ENCODE measurements at places on chromosomes 3 and 15.

DNA sequence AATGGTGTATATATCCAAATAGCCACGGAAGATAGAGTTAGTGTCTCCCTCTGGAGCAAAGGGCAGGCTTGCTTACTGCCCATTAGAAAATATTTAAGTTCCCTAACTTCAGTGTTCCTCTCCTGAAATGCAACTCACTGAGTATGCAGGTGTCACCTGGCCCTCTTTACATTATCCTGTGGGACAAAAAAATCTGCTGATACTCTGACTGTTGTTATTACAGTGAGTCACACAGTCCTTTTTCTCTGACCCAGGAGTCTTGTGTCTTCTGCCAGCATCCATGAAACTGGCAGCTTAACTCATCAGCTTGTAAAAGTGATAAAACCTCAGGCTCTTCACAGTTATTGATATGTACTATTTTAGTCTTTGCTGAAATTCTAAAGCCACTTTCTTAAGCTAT lies 42.2 kb upstream of the RASGRF1 start:
- DNase-seq: no peak

DNA sequence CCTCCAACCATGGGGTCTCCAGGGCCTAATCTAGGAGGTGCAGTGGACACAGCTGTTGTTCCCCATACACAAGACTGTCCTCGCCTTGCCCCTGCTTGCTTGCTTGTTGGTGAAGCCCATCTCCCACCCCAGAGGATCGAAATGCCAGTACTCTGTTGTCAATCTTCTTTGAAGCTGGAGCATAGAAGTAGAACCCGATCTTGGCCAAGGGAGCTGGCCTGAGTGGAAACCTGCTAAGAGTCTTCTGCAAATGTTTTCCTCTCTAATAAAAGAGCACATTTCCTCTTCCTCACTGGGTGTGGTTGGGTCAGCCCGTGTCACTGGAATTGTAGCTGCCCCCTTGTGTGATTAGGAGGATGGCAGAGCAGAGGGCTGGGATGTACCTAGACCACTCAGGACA lies 85.4 kb downstream of the HES1 start:
- no peak for DNase-seq

DNA sequence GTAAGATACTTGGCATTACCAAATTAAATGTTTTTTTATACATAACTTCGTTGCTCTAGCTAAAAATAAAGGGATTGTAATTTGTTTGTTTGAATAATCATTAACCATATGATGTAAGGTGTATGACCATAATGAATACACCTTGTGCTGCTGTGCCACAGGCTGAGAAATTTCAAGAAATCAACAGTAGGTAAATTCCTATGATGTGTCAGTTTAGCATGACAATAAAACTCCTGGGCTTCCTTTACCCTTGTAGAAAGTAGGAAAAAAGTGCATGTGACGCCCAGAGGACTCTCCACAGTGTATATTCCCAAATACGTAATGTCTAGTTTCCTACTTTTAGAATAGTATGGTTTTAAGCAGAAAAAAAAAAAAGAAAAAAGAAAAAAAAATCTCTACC lies 208.1 kb downstream of the SATB1 start:
- DNase-seq: no peak

DNA sequence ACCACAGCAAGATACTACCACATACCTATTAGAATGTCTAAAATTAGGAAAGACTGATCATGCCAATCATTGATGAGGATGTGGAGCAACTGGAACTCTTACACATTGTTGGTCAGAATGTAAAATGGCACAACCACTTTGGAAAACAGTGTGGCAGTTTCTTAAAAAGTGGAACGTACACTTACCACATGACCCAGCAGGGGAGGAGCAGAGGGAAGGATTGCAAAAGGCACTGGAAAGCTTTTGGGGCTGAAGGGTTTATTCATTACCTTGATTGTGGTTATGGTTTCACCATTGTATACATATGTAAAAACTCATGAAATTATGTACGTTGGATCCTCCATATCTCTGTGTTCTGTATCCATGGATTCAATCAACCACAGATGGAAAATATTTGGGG lies 3.3 kb upstream of the EHD4 start:
- DNase-seq: no peak

DNA sequence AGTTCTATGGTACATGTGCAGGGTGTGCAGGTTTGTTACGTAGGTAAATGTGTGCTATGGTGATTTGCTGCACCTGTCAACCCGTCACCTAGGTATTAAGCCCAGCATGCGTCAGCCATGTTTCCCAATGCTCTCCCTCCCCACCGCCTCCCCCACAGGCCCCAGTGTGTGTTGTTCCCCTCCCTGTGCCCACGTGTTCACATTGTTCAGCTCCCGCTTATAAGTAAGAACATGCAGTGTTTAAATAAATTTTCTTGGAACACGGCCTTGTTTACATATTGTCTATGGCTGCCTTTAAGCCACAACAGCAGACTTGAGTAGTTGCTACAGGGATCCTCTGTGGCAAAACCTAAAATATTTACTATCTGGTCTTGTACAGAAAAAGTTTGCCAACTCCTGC lies 41.3 kb upstream of the CORO2B start:
- DNase-seq: no peak

DNA sequence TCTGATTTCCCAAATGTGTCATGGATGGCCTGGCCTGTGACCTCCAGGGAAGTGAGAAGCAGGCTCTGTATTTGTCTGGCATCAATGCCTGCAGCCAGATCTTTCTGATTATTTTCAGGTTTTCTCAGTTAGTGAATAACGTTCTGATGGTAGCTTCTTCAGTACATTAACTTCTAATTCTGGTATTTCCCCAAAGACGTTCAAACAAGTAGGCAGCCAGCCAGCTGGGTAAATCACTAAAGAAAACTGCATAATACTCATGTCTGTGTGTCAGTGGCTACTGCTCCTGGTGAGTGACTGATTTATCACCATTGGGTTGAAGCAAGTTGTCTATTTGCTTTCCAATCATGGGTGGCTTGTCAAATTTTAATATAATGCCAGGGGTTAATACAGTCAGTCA lies 162.6 kb upstream of the PFN2 start:
- no peak for DNase-seq

GRCh38 chr3:184773283-184774186 lies 38.4 kb upstream of the VPS8 start:
- no peak for DNase-seq

- no peak for DNase-seq
These were observed 334.9 kb downstream of the PTPRG start for GRCh38 chr3:61896251-61896650.

DNA sequence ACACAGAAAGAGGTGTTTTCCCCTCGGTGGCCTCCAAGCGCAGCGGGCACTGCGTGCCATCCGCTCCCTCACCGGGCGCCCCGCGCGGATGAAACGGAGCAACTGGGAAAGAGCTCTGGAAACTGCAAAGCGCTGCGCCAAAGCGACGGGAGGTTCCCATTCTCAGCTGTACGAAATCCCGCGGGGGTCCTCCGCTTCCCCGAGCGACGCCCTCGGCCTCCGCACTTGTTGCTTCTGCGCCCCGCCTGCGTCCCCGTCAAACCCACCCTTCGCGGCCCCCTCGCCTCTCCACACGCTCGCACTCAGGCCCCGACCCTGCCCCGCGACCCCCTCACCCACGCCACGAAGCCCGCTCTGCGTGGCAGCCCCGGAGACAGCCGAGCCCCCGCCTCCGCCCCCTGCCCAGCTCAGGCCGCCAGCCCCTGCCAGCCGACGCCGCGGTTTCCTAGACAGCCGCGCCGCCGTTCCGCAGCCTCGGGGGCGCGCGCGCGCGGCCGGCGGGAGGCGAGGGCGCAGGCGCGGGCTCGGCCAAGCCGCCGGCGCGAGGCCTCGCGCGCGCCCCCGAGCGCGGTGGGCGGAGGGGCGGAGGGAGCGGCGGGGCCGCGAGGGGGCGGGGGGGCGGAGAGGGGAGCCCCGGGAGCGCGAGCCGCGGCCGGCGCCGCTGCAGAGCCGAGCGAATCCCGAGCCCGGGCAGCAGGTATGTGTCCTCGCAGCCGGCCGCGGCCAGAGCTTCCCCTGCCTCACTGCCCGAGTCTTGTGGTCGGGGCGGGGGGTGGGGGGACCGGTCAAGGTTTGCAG lies at the start of gene TMEM266:
TMEM266 (plus strand) TSS at position 666 of the 798 bp plus-strand sequence. CDS start 74,279 bp downstream, outside the sequence.
- DNase-seq: no peak

DNA sequence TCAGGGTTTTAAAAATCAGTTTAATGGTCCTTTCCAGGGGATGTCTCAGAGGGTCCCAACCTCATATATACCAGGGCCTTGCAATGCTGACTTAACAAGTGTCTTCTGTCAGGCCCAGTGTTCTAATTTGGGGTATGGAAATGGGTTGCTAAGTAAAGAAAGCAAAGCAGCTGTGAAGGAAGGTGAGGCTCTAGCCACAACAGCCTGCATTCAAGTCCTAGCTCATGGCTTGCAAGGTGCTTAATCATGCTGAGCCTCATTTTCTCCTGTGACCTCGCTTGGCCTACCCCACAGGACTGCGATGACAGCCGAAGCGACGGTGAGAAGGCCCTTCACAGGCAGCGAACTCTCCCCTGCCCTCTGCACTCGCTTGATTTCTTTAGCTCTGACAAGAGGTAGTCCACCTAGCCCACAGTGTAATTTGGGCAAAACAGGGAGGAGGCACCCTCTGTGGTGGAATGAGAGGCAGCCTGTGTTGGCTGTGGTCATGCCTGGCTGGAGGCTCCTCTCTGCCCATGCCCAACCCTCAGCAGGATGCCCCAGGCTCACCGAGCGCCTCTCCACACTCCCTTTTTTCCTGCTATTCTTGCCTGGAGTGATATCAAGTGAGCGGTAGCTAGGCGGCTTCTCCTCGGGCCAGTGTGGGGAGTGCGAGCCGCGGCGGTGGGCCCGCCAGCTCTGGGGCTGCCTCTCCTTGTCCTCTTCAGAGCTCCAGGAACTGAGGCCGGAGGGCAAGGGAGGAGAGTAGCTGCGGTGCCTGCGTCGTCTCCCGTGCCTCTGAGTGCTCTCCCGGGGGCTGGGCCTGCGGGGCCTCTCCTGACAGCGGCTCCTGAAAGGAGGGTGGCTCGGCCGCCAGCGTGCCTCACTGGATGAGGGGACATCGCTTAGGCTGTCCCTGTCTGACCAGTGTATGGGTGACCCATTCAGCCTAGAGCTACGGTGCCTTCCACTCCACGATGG lies 29.2 kb downstream of the ILDR1 start:
- no peak for DNase-seq

DNA sequence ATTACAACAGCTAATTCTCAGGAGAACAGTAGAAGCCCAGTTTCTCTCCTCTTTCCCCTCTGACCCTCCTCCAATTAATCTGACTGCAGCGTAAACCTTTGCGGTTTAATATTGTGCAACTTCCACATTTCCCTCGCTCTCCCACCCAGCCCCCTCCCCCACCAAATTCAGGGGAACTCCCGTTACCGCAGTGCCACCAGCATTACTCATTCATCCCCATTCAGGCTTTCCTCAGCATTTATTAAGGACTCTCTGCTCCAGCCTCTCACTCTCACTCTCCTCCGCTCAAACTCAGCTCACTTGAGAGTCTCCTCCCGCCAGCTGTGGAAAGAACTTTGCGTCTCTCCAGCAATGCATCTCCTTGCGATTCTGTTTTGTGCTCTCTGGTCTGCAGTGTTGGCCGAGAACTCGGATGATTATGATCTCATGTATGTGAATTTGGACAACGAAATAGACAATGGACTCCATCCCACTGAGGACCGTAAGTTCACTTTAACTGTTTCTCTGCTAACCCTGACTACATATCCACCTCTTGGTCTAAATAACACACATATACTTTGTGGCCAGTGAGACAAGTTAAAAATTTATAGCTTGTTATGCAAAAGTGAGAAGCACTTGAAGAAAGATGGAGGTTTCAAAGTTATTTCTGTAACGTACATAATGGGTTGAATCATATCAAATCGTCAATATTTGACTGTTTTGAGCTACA lies at the start of gene PTX3:
PTX3 (plus strand) TSS at position 268 of the 709 bp plus-strand sequence; CDS start at position 352, 84 bp downstream.
- no peak for DNase-seq

GRCh38 chr3:53242155-53242554 lies 13.7 kb downstream of the TKT start:
- DNase-seq: no peak

DNA sequence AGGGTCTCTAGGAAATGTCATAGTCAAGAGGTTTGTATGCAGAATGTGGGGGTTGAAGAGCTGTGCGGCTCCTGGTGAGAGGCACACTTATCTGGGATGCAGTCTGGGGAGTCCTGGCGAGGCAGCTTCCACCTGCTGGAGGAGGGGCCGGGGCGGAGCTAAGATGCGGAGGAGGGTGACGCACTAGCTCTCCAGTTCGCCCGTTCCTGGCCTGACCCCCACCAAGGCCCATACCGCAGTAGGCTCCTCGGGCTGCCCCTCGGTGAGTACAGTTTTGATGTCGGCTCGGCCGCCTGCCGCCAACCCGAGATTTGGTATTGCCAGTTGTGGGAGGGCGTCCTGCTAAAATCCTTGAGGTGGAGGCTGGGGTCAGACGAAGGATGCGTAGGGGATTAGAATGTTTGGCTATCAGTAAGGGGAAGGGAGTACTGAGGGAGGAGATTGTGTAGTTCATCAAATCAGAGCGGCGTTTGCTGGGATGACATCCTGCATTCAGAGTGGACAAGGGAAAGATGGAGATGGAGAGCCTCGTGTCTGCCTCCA lies at the start of gene SCG5:
SCG5 (plus strand) TSS at position 194 of the 543 bp plus-strand sequence. CDS start 1,883 bp downstream, outside the sequence.
- DNase-seq: no peak

- no peak for DNase-seq
These were observed 162.1 kb downstream of the C3orf38 start for GRCh38 chr3:88311826-88312225.

DNA sequence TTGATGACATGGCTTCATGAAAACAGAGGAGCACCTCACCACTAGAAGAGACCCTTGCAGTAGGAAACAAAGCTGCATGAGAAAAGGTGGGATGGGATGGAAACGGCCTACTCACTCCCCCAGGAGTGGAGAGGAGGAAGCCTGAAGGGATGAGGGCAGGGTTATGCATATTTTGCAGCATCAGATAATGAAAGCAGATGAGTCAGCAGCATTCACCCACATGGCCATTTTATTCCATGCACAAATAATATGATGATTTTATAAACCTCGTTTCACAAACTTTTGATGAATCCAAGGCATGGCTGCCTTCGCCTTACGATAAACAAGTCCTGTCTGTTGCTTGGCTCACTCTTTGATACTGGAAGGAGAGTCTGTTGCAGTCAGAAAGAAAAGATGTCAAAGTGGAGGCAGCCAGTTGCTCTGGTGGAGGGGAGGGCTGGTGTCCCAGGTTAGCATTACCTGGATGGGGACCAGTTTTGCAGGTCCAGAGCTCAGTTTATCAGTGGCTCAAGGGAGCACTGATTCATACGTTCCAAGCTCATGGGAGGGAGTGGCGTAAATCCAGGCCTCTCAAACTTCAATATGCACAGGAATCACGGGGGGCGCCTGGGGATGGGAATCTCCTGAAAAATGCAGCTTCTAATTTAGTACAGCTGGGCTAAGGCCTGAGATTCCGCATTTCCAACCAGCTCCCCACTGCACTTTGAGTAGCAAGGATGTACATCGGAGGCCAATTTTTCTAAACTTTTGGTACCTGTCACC lies 9.2 kb upstream of the EHD4 start:
- DNase-seq: no peak

GRCh38 chr15:71921191-71921590 lies 110.8 kb downstream of the NR2E3 start:
- no peak for DNase-seq

DNA sequence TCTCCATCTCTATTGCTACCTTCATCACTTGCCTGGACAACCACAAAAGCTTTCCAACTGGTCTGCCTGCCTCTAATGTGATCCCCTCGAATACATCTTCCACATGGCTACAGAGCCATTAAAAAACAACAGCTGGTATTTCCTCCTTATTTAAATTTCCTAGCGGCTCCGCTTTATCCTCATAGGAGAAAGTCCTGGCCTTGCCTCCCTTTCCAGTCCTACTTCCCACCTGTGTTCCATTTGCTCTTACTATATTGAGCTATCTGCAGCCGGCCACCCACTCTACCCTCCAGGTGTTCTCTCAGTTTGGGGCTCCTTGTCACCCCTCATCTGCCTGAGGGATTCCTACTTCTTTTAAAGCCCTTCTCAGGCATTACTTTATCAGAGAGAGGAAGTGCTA lies 49.7 kb upstream of the TSPAN3 start:
- DNase-seq: no peak

GRCh38 chr3:132180337-132180791 lies 136.8 kb upstream of the ACP3 start:
- no peak for DNase-seq
